ENCODE measurements at places on chromosomes 12 and 14.

GRCh38 chr14:105483300-105484068 is 3.2 kb upstream of the CRIP1 start:
- no peak for DNase-seq

- no peak for DNase-seq
Measured at GRCh38 chr12:94973221-94973620, 30.3 kb downstream of the NDUFA12 start.

DNA sequence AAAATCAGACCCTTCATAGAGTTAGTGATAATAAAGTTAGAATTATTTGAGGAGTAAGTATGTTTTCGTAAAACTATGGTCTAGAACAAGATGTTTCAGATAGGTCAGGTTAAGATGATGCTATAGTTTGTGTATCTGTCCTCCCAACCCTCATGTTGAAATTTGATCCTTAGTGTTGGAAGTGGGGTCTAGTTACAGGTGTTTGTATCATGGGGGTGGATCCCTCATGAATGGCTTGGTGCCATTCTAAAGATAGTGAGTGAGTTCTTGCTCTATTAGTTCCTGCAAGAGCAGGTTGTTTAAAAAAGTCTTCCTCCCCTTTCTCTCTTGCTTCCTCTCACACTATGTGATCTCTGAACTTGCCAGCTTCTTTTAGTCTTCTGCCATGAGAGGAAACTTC is 707.3 kb upstream of the FOXG1 start:
- no peak for DNase-seq

- DNase-seq: peak; percentile 79
Measured at GRCh38 chr12:7935590-7936581, at the start of gene SLC2A3. Gene SLC2A3 (minus strand): TSS chr12:7936187. CDS start chr12:7936034, 153 bp downstream.

DNA sequence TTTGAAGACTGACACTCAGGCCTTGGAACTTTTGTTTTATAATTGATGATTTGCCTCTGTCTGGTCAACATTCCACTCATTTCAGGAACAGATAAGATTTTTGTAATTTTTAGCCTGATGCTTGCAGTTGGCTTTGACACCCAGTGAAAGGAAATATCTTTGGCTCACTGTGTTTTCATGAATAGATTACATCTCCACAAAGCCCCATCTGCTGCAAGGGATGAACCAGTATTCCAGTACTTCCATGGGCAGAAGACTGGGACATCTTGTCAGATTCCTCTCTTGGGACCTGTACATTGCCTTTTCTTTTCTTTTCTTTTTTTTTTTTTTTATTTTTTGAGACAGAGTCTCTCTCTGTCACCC is 28.4 kb downstream of the GSG1 start:
- no peak for DNase-seq

DNA sequence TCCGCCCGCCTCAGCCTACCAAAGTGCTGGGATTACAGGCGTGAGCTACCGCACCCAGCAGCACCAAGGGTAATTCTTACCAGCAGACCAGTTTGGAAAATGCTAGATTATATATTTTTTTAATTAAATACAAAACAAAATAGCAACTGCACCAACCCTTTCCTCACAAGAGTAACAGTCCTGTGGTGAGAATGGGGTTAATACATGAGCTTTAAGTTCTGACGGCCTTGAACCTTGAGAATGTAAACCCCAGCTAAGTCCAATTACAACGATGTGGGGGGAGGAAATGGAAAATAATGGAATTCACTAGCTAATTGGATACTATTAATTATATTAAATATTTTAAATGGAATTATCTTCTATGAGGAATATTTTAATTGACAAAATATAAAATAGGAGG is 82.3 kb downstream of the GTF2A1 start:
- no peak for DNase-seq

DNA sequence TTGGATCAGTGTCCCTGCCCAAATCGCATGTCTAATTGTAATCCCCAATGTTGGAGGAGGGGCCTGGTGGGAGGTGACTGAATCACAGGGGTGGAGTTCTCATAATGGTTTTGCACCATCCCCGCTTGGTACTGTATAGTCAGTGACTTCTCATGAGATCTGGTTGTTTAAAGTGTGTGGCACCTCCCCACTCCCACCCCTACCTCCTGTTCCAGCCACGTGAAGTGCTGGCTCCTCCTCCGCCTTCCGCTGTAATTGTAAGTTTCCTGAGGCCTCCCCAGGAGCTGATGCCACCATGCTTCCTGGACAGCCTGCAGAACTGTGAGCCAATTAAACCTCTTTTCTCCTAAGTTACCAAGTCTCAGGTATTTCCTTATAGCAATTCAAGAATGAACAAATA is 67.2 kb downstream of the FERMT2 start:
- no peak for DNase-seq

DNA sequence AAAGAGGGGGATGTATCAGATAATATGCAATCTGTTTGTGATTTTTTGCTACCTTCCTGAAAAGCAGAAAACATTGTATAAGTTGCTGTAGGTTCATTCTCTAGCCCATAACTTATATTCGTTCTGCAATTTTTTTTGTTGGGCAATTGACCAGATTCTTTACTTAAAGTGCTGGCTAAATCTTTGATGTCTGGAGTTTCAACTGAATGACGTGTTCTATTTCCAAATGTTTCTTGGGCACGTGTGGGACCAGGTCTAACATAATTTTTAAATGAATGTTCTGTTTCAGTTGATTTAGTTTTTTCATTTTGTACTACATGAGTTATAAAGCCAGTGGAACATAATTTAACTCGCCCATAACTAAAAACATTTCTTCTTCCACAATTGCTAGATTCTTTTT is 3.8 kb downstream of the MLH3 start:
- no peak for DNase-seq

- DNase-seq: no peak
Measured at GRCh38 chr12:109652233-109652976, 61.2 kb upstream of the FAM222A start.

DNA sequence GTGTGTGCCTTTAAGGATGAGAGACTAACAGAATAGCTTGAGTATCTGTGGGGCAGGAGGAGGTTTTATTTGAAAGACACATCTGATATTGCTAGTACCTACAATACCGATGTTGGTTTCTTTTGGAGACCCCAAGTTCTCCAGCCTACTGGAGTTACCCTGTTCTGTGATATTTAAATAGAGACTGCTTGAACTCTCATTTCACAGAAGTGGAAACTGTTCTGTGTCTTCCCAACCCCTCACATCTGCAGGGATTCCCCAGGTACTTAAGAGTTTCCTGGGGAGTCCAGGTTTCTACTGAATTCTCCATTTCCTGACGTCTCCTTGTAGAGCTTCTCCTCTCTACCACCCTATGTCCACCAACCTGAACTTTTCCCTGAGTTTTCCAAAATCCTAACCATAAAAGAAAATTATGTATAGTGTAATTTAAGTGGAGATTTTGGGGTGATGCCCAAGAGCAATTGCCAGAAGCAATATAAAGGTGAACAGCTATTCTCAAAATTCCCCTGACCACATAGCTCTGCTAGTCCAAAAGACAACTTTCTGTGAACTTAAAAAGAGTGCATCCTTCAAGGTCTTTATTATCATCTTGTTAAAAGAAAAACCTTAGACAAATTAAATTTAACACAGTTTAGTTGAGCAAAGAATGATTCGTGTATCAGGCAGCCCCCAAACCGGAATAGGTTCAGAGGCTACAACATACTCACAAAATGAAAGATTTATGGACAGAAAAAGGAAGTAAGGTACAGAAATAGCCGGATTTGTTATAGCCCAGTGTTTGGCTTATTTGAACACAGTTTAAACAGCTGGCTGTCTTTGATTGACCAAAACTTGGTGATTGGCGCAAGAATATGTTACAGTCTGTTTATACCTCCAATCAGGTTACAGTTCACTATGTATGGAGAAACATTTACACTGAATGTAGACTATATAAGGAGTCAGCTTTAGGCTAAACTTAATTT is 373.4 kb downstream of the NUAK1 start:
- DNase-seq: no peak

DNA sequence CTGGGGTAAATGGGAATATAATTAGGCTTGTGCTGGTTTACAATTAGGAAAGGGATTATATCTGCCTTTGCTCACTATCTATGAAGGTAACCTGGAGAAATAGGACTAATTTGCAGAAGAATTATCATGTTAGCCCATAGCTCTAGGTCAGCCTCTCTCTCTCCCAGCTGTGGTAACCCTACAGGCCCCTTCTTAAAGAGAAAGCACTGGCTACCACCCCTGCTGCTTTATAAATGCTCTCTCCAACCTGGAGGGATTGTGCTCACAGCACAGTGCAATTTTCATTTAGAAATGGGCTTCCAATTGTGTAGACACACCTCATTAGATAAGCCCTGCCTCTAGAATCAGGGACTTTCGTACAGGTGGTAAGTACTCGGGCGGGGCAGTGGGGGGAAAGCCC is 22.7 kb upstream of the MGST1 start:
- DNase-seq: no peak

- no peak for DNase-seq
Measured at GRCh38 chr12:76872415-76872814, 6.4 kb downstream of the CSRP2 start.

- no peak for DNase-seq
Measured at GRCh38 chr12:122527478-122527944, 462 bp downstream of the KNTC1 start.

DNA sequence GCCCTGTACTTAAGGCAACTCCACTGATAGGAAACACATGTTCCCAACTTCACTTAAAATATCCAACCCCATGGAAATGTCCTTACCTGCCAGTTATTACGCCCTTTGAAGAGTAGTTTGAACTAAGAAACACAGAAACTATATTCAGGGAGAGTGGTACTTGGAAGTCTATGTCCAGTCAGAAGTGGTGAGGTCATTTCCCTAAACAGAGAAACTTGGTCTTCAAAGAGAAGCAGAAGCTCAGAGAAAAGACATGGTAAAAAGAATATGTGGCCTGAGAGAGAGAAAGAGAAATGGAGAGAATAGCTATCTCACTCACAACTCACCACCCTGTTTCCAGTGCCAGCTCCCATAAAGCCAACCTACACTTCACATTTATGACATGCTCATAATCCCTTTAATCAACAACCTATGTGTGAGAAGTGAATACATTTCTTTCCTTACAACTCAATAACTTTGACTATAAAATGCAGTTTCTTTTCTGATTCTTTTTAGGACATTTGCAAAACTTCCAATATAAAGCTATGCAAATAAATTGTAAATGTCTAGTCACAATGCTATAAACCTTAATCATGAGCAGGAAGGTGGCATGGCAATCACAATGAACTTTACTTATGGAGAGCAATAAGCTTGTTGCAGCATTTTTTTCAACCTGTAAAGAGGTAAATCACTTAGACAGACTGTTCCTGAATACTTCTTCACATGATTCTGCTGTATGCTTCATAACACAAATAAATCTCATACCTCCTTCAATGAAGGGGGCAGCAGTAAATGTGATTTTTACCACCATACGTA is 67.1 kb downstream of the CPNE8 start:
- no peak for DNase-seq

DNA sequence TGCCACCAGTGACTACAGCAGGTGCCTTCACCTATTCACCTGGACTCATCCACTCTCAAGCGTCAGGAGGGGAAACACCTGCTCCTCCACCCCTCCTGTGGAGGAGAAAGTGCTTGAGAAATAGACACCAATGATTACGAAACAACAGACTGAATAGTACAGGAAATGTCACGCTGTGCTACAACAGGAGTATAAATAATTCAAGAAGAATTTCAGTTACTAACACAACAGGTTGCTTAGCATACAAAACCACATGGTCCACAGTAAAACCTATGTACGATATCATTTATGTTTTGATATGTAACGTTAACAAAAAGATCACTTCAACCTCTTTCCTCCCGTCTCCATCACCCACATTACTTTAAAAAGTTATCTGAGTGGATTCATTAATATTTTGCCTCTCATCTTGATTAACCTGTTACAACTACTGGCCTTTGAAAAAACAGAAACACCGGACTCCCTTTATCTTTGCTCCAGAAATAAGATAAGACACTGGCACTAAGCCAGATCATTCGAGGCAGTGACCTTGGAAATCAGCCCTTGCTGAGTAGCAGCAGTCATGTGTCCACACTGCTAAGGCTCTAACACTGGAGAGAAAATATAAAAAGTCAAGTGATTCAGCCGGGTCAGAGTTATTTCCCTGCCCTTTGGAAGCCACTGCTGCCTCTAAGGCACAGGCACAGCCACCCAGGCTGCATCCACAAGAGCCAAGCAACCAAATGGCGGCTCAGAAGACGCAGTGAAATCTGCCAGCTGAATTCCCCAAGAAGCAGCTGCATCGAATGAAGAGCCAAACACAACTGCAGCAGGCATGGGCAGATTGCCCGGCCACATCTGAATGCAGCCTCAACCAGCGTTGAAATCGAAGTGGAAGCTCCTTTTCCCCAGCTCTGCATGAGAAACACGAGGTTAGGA is 40.9 kb downstream of the NT5DC3 start:
- no peak for DNase-seq

GRCh38 chr12:32400114-32400672 is 835 bp downstream of the FGD4 start:
- no peak for DNase-seq

DNA sequence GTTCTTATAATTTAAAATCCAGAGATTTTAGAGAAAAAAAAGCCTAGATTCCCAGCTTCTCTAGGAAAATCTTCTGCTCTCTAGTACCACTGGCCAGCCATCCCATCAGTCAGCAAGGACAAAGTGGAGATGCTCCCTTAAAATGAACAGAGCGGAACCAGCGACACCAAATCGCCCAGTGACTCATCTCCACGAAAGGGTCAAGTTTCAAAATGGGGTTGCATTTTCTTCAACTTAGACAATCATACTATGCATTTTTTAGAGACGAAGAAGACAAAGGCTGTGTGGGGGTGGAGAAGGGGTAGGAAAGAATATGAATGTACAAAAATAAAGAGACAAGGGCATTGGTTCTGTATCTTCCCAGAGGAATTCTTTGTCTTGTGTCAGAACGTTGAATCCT is 212.0 kb downstream of the SLC15A4 start:
- DNase-seq: no peak

DNA sequence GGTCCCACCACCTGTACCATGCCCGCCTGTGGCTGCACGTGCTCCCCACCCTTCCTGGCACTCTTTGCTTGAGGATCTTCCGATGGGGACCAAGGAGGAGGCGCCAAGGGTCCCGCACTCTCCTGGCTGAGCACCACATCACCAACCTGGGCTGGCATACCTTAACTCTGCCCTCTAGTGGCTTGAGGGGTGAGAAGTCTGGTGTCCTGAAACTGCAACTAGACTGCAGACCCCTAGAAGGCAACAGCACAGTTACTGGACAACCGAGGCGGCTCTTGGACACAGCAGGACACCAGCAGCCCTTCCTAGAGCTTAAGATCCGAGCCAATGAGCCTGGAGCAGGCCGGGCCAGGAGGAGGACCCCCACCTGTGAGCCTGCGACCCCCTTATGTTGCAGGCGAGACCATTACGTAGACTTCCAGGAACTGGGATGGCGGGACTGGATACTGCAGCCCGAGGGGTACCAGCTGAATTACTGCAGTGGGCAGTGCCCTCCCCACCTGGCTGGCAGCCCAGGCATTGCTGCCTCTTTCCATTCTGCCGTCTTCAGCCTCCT is 1.1 kb downstream of the INHBE start:
- no peak for DNase-seq

GRCh38 chr14:34718750-34719304 is 4.4 kb upstream of the CFL2 start:
- DNase-seq: no peak

DNA sequence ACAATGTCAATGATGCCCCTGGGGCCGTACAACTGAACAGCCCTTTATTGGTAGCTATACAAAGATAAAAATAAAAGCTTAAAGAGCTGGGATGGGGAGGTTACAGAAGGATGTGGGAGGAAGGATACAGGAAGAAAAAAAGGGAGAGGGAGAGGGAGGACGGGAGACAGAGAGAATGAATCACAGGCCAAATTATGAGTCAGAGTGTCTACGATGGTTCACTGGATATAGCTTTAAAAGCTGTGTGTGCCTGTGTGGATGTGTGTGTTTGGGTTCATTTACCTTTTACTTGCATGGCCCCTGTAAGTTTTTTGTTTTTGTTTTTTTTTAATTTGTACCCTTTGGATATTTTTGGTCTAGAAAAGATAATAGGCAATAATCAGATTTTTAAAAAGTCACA is 111.9 kb downstream of the CCDC60 start:
- DNase-seq: no peak
